ENCODE measurements at places on chromosomes 1 and 21.

- DNase-seq, result peak; percentile 55
Observed at GRCh38 chr1:147700042-147701006, 30.0 kb upstream of the ACP6 start.

DNA sequence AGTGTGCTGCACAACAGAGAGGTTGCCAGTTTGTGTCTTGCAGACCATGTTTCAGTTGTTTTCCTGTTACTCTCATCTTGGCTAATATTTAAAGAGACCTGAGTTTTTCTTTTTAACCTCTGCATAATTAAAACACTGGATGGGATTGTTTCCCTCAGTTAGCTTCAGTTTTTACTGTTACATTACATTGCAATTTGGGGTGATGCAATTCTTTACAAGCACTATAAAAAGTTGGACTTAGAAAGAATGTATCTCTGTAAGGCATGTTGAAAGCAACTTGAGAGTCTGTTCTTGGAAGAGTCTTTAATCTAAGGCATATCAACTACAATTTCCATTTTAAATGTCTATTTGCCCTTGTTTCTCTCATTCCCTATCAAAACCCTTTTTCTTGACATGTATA, 99.1 kb downstream of the DNM3 start:
- DNase-seq, result no peak

GRCh38 chr1:87204921-87205320, 123.8 kb upstream of the LMO4 start:
- DNase-seq, result no peak

- no peak for DNase-seq
Observed at GRCh38 chr1:63847308-63847910, 73.6 kb downstream of the ROR1 start.

DNA sequence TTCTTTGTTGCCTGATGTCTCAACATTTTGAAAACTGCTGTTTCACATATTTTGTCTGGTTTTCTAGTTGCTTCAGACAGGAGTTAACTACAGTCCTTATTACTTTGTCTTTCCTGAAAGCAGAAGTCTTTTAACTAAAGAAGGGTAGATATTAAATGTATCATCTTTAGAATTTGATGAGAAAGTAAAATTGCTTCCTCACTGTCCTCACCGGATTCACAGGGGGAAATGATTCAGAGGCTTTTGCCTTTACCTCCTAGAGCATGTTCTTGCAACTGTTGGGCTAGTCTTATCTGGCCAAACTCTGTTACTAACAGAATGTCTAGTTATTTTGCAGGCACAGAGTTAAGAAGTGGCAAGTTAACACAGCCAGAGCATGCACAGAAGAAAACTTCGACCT, 107.2 kb upstream of the VAV3 start:
- no peak for DNase-seq

DNA sequence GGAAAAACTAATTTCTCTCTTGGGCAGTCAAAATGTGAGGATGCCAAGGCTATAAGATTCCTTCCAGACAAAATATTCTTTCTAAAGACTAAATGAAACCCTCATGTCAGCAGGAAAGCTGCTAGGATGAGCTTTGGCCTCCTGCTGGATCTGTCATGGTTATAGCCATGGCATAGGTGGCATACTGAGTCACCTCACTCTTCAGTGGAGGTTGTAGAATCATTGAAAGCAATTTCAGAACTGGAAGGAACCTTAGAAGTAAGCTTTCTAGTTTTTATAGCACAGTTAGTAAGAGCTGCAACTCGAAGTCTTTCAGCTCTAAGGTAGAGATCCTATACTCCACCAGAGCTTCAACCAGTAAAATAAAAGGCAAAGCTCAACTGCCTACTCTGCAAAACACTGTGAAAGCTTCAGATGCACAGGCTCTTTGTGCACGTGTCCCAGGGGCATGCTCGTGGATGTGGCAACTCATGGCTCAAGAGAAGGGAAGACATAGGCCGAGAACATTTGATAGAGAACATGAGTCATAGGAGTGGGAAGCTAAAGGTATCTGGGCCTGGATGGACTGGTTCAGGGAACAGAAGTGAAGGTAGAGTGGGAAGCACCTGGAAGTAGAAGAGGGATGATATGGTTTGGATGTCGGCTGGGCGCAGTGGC, 5.8 kb downstream of the AVPR1B start:
- no peak for DNase-seq

DNA sequence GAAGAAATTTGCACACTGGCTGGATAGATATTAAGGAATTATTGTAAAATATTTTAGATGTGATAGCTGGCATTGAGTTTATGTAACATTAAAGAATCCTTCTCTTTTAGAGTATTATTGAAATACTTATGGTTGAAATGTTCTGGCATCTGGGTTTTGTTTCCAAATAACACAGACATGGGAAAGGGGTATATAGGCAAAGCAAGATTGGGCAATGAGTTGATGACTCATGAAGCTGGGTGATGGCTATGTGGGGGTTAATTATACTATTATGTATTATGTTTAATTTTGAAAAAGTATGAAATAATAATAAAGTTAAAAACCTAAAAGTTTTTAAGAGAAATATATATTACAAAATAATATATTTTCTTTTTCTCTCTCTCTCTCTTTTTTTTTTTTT, 12.5 kb upstream of the PTPN14 start:
- DNase-seq, result no peak

- no peak for DNase-seq
Observed at GRCh38 chr21:45525910-45526306, 16.3 kb downstream of the SLC19A1 start.

GRCh38 chr1:237386362-237387143, 344.6 kb downstream of the RYR2 start:
- peak; percentile 47 for DNase-seq

GRCh38 chr1:110130989-110131388, 18.7 kb downstream of the UBL4B start:
- DNase-seq, result no peak

DNA sequence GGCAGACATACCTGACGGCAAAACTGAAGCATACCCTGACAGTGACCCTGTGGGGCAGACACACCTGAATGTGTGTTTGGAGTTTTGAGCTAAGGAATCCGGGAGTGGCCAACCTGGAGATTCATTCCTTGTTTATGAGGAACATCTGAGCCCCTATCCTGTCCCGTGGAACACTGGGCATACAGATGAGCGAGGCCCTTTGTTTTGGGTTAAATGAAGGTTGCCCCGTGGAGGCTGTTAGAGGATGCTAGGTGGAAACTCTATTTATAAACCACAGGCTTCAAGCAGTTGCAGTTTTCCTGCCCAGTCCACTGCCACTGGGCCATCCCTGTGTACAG, 18.1 kb downstream of the GALNT2 start:
- no peak for DNase-seq

DNA sequence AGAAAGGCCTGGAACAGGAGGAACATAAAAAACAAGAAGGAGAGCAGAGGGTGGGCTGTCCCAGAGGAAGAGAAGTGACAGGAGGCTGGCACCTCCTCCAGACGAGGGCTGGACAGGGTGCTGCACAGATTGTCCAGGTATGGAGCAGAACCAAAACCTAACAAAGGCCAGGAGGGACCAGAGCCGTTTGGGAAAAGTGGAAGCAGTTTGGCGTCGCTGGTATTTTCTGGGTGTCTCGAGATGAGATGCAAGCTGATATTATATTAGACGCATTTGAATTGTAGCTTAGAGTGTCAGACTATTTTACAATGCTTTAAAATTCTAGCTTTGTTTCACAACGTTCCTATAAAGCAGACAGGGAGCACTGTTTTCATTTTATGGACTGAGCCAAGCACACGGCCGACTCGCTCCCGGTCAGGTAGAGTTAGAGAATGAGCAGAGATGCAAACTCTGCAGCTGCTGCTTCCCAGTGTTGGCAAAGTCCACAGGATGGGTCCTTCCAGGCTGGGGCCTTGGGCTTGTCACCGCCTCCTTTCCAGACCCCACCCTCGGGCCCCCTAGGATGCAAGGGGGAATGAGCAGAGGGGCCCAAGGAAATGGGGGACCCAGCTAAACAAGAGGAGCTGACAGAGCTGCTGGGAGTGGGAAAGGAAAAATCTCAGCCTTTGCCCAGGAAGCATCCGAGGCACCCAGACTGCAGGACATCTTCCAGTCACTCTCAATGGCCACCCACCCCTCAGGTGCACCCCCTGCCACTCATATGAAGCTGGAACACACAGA, 60.8 kb upstream of the TMPRSS2 start:
- DNase-seq, result no peak

DNA sequence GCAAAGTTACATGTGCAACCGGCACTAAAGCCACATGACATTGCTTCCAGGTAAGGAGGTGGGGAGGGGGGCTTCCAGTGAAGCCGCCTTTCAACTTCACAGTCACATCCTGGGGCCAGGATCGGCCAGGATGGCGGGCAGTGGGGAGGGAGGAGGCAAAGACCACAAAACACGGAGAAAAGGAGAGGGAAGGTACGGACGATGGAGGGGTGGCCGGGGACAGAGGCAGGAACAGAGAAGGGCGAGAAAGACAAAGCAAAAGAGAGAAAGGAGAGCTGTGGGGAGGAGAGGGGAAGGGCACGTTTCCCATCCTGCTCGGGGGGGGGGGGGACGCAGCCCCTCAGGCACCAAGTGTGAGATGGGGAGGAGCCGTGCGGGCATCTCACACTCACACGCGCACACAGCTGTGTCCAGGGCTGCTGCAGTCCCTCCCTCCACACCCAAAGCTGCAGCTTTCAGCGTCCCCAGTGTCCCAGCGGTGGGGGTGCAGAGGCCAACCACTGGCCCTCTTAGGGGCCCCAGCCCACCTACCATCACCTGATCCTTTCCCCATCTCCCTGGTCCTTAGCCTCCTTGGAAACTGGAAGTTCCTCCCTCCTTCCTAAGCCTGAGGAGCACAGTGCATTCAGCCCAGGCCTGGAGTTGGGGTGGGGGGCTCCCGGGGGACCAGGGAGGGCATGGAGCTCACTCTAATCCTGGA, 2.4 kb downstream of the SH2D5 start:
- DNase-seq, result no peak

- no peak for DNase-seq
Observed at GRCh38 chr1:19811206-19811851, 3.8 kb downstream of the RNF186 start.

DNA sequence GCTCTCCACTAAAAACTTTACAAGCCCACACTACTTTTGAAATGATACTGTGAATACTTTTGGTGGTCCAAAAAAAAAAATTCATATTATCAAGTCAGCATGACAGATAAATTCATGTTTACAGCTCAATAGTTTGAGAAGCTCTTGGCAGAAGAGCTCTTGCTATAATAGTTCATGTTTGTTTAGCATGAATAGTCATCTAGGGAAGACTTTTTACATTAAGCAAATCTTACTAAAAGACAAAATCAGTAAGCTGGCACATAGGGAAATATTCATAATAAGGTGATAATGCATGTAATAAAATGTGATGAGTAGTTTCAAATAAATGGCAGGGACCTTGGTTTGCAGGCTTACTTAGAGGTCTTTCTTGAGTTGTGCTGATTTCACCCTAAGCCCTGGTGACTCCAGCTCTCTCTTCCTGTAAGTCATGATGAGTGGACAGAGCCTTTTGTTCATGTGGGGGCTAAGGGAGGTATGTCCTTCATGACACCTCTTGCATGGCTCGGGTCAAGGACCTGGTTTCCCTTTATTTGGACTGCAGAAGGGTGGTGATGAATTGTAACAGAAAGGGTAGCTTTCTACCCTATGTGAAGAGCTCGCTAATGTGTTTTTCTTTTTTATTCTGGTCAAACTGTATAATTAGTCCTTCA, 166.7 kb downstream of the GABPA start:
- peak; percentile 66 for DNase-seq

- no peak for DNase-seq
Observed at GRCh38 chr1:91805311-91805801, 80.6 kb downstream of the TGFBR3 start.

DNA sequence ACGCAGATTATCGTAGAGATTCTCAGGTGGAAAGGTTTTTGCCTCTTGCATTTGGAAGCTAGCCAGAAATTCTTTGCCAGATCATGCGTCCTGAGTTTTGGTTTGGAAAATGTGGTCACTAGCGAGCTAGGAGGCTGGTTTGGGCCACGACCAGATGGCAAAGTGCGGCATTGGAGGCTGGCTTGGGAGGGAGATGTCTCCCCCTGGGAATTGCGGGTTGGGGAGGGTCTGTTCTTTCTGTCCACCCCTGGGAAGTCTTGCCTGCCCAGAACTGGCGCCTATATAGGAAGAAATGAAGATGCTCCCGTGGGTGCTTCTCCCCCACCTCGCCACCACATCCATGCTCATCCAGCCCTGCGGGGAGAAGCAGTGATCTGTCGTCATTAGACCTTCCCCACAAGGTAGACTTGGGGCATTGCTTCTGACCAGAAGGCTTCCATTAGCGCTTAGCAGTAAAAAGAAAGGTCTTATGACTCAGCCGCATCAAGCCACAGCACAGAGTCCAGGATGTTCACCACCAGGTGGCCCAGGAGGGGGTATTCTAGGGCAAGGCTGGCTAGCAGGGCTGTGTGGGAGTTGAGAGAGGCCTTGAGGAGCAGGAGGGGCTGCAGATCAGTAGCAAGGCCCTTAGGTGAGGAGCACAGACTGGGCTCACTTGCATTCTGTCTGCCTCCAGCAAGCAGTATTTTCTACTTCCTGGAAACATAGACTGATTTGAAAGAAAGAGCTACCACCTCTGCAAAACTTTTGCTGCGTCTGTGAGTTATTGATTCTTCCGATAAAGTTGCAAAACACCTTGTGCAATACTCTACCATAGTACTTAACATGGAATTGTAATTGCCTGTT, 1.5 kb upstream of the PTP4A2 start:
- peak; percentile 72 for DNase-seq

- no peak for DNase-seq
Observed at GRCh38 chr21:16589006-16589898, 859.5 kb downstream of the USP25 start.

DNA sequence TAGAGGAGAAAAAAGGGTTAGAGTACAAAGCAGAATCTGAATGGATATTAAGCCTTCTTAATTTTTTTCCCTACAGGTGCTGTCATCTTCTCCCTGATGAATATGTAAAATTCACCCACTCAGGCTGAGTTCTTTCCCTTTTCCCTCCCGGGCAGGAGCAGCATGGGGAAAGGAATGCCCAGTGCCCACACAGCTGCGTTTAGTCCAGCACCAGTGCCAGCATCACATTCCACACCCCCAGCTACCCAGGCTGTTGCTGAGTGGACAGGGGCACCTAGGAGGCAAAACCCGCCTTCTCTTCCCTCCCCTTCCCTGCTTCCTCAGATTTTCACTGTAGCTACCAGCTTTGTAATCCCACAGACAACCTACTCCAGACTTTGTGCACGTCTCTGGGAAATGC, 3.4 kb upstream of the CADM3 start:
- DNase-seq, result no peak

DNA sequence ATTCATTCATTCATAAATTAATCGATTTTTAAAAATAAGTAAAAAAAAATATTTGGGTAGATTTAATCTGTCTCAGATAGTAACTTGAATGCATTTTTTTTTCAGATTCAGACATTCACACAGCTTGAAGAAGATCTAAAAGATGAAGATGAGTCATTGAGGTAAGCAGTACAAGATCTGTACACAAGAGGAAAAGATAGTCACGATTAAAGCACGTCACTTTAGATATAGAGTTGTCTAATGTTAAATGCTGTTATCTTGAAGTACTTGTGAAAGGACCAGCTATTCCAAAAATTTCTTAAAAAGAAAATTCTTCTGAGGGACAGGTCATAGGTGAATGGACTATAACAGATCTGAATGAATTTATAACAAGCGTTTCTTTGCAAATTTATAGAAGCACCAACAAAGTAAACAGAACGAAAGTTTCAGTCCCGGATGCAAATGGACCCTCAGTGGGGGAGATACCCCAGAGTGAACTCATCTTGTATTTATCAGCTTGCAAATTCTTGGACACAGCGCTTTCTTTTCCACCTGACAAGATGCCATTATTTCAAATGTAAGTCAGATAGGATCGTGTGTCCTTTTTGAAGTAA, 31.2 kb upstream of the MORC3 start:
- no peak for DNase-seq

All from RKO (cell line).